ENCODE measurements at places on chromosomes 3 and 15. TPM values are rescaled to one million over a fixed set of nuclear protein-coding genes. Genes with fewer than 3 reads are reported as not detected.

The CA12 gene
- 359 TPM for total RNA-seq

The ILDR1 gene
- not detected for total RNA-seq

The TKT gene
- 467 TPM for total RNA-seq

The SAMD7 gene
- not detected for total RNA-seq

The ACOX2 gene
- 22.9 TPM for total RNA-seq

The AQP9 gene
- not detected for total RNA-seq

All from smooth muscle cell of the pulmonary artery (primary cell).